Activated CD4-positive, alpha-beta T cell treated with anti-CD3 and anti-CD28 coated beads for 24 hours (primary cell): ENCODE measurements at places on chromosomes 11 and 22.

DNA sequence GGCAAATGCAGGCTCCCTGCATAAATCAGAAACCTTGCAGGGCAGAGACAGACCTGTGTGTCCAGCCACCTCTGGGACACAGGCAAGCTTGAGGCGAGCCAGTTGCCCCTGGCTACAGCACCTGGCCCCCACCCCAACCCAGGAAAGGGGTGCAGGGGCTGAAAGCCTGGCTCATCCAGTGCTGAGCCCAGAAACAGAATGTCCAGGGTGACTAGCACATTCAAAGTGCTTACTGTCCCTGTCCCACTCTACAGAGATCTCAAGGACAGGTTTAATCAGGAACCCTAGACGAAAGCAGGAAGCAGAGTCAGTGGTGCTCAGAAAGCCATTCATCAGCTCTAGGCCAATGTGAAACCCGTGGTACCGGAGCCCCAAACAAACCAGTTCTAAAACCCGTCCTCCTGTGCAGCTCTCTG, 31.9 kb downstream of the PLEKHA7 start:
- DNase-seq: no peak

DNA sequence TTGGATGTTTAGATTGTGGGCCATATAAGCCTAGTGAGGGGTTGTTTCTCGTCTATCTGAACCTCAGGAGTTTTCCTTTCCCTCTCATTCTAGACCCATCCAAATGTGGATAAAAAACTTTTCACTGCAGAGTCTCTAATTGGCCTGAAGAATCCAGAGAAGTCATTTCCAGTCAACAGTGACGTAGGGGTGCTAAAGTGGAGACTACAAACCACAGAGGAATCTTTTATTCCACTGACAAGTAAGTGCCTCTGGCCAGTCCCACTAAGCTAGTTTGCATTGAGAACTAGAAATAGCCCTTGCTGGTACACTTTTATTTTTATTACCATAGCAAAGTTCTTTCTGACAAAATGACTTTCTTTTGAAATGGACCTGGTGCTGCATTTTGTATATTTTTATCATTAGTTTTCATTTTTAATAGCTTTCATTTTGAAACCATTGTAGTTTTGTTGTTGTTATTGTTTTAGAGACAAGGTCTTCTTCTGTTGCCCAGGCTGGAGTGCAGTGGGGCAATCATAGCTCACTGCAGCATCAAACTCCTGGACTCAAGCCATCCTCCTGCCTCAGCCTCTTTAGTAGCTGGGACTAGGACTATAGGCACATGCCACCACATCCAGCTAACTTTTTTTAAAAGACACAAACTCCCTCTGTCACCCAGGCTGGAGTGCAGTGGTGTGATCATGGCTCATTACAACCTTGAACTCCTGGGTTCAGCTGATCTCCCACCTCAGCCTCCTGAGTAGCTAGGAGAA, 14.6 kb upstream of the PHLDB1 start:
- no peak for DNase-seq

- DNase-seq: peak; percentile 28
Measured at GRCh38 chr11:74449369-74449931, 17.9 kb downstream of the KCNE3 start.

DNA sequence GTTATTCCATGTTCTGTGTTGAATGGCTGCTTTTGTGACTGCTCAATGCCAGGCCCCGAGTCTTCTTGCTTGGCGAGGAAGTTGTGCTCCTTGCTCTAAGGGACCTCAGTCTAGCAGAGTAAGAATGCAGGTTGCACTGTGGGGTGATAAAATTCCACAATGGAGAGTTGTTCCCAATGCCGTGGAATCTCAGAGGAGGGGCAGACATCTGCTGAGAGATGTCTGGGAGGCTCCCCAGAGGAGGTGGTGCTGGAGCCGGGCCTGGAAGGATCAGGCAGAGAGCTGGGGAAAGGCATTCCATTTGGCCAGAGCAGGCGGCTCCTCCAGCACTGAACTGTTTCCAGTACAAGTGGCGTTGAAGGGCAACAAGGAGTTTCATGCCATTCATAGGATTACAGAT, 55.2 kb downstream of the ST3GAL4 start:
- no peak for DNase-seq
